HepG2 (cell line): ENCODE measurements at places on chromosomes 2 and 18.

DNA sequence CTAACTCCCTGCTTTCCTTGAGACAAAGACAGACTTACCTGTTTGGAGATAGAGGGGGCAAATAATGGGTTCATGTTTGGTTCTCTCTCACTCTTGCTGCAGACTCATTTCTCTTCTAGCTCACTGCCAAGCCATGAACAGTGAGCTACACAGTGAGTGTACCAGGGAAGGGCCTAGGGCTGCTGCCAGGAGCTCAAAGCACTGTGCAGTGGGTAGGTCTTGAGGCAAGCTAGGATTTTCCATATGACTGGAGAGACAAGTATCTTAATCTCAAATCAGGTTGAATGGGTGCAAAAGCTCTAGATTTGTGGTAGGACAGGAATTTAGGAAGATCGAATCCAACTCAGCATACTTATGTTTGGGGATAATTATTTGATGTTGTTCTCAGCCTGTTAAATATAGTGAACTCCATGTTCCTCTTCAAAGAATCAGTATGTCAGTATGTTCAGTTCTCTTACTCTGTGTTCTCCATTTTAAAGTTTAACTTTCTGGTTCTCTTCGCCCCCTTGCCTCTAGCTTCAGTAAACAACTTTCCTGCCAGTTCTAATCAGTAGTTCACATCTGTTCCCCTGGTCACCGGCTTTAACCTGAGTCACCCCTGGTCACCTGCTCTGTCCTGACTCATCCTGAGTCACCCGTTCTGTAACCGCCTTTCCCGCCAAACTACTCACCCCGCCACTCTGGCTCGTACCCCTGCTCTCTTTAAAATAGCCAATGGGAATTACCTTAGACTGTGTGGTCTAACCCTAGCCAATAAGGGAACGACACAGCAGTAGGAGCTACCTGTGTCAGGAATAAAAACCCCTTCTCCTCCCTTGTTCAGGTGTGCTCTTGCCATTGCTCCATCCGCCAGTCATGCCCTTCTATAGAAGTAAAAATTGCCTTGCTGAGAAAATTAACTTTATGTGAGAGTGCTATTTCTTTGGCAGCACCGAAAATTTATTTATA, 21.9 kb downstream of the SLC25A52 start:
- peak; percentile 69 for DNase-seq

GRCh38 chr2:65658881-65659280, 226.5 kb upstream of the SPRED2 start:
- no peak for DNase-seq

- no peak for DNase-seq
Measured at GRCh38 chr18:41687138-41687537, 267.9 kb upstream of the PIK3C3 start.

GRCh38 chr18:46155641-46156051, 51.5 kb downstream of the HAUS1 start:
- DNase-seq = no peak

DNA sequence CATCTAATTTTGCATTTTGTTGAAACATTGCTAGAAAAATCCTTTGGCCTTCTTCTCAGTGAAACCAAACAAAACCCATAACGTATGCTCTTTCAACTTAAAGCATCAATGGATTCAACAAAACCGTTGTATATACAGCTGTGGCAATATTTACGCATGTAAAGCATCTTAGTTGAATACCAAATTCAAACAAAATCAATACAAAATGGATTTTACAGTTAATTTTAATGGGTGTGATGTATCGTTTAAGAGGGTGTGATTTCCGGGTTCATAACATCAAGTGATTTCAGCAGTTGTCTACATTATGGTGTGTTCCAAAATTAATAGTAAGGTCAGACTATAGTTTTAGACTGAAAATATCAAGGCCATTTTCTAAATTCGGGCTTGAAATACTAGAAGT, 198.2 kb downstream of the TGIF1 start:
- no peak for DNase-seq

GRCh38 chr2:190763901-190764514, 115.1 kb downstream of the NAB1 start:
- no peak for DNase-seq

- no peak for DNase-seq
Measured at GRCh38 chr2:96909611-96910021, 39.7 kb upstream of the SEMA4C start.

GRCh38 chr18:62420513-62421209, 95.6 kb downstream of the TNFRSF11A start:
- peak; percentile 85 for DNase-seq
